Mesenchymal stem cell (in vitro differentiated cells and primary cell): ENCODE measurements at places on chromosomes 2 and 18.

- DNase-seq, result no peak
These were observed 48.6 kb downstream of the RNU4ATAC start for GRCh38 chr2:121579309-121579708.

DNA sequence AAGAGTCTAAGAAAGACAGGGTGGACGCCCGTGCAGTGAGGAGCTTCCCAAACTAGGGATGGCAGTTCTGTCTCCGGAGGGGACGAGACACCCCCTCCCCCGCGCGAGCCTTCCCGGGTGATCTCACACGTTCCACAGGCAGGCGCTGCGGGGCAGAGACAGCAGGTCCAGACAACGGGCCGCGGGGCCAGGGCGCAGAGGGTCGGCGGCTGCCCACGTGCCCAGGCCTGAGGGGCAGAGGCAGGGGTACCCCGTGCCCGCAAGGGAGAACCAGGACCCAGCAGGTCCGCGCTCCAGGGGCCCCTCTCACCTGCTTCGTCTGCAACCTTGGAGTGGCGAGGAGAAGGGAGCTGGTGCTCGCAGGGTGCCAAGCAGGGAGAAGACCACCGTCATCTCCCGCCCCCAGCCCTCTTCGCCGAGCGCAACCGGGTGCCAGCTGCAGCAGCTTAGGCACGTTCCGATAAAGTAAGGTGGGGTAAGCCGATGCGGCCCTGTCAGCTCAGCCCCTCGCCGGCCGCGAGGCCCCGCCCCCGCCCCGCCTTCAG is at the start of gene GPR155:
TSS of gene GPR155 (minus strand) at position 467 of the 545 bp plus-strand sequence. CDS start 5,073 bp downstream, outside the sequence.
- peak; percentile 69 for DNase-seq

DNA sequence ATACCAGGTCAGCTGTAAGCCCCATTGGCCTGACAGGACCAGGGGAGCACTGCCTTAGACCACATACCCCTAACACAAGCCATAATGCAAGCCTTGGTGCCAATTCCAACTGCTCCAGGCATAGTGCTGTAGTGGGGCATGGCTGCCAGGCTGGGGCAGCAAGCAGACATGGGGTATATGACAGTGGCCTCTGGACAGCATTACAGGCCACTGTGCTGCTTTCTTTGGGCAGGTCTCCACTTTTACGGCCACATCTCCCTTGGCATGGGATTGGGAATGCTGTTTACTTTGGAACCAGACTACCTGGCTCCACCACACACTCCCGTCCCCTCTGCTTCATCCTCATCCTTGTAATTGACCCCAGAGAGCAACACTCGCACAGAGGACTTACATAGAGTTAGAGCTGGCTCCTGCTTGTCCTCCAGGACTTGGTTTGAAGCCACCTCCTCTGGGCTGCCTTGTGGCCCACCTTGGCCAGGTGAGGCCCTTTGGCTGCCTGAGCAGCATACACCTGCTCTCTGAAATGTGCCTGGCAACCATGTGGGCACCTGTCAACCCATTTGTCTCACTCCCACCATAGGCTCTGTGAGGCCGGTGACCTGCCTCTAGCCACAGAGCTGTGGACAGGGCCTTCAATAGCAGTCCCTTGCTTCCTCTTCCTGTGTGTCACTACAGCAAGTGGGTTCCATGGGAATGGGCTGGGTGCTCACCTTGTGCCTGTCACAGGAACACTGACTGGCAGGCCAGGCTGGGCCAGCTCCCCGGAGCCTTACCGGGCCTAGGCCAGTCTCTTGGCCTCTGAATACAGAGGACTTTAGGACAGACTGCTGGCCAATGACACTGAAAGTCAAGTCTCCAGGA is 262.6 kb upstream of the HS6ST1 start:
- no peak for DNase-seq

DNA sequence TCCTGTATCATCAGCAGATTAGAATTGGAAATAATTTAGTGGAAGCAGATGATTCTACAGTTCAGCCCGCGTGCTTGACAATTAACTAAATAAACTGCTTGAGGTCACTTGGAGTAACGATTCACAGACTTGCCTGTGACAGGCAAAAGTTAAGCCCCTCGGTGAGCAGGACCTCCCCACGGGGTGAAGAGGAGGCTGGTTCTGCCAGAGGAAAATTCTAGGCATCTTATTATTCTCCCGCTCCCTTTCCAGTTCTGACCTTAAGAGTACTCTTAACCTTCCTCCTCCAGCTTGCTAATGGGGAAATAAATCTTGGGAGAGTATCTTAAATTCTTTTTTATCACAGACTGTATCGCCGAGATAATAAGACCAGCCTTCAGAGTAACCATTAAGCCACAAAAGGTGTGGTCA is 169.7 kb upstream of the SMAD2 start:
- no peak for DNase-seq

GRCh38 chr18:50832754-50833153 is 12.9 kb upstream of the MRO start:
- DNase-seq, result no peak

DNA sequence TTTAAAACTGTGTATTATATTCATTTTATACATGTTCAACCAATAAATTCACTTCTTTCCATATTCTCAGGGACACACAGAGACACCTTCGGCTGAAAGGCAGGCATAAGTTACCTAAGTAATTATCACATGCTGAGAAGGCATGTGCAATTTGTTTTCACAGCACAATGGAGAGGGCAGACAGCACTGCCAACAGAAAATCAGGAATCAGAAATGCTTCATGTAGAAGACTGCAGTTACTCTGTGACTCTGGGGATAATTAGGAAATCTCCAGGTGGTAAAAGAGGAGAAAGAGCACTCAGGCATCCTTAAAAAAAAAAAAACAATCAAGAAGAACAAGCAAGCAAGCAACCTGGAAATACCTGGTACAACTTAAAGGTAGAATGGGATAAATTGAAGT is 49.3 kb downstream of the DSEL start:
- no peak for DNase-seq

GRCh38 chr18:21387886-21388285 is 145.9 kb downstream of the GREB1L start:
- no peak for DNase-seq

GRCh38 chr2:160141912-160142311 is 58.2 kb downstream of the ITGB6 start:
- peak; percentile 9 for DNase-seq

- DNase-seq, result peak; percentile 90
These were observed 408.4 kb downstream of the HRH4 start for GRCh38 chr18:24868760-24869237.

- no peak for DNase-seq
These were observed 54.9 kb downstream of the LIPG start for GRCh38 chr18:49616618-49617328.

GRCh38 chr2:221708902-221709301 is 136.8 kb upstream of the EPHA4 start:
- DNase-seq, result no peak

- DNase-seq, result peak; percentile 44
These were observed 89.4 kb upstream of the MAP2 start for GRCh38 chr2:209334188-209335017.

GRCh38 chr2:7701791-7702190 is 784.6 kb downstream of the RNF144A start:
- DNase-seq, result no peak

- no peak for DNase-seq
These were observed 69.4 kb downstream of the TET3 start for GRCh38 chr2:74053959-74054715.

- peak; percentile 17 for DNase-seq
These were observed 373.3 kb downstream of the RBM43 start for GRCh38 chr2:150888337-150888736.

DNA sequence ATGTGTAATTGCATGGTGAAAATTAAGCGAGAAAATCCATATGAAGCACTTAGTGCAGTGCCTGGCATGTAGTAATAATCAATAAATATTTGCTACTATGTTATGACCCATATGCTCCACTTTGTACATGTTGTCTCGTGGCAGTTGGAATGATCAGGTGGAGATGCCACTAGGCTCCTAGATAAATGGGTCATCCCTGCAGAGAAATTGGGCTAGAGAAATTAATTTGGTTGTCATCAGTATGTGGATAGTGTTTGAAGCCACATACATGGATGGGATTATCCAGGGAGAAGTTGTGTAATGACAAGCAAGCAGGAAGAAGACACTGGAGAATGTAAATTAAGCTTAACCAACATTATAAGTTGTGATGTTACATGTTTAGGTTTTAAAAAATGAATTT is 33.0 kb downstream of the ACYP2 start:
- no peak for DNase-seq

DNA sequence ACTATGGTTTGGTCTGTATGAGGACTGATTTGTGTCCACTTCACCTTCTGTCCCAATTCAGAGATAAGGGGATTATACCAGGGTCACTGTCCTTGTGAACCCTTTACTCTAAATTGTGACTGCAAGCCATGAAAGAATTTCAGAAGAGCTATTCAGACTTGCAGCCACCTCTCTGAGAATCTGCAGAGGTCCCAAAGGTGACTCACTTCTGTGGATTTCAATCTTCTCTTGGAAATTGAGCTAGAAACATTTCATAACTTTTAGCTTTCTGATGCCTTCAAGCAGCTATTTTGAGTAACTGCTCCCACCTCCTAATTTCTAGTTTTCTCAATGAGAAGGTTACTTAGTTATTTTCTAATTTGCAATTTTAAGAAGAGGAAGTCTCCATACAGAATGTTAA is 1242.4 kb upstream of the ACVR2A start:
- peak; percentile 57 for DNase-seq

GRCh38 chr2:160901613-160902012 is 258.6 kb upstream of the TANK start:
- no peak for DNase-seq

- DNase-seq, result no peak
These were observed 40.1 kb upstream of the SOS1 start for GRCh38 chr2:39160982-39161381.

GRCh38 chr2:222722327-222722946 is 51.0 kb downstream of the MOGAT1 start:
- DNase-seq, result peak; percentile 53

- DNase-seq, result peak; percentile 3
These were observed 127.9 kb upstream of the NOL4 start for GRCh38 chr18:34352385-34353163.

GRCh38 chr18:56563568-56563967 is 74.8 kb downstream of the TXNL1 start:
- peak; percentile 3 for DNase-seq

DNA sequence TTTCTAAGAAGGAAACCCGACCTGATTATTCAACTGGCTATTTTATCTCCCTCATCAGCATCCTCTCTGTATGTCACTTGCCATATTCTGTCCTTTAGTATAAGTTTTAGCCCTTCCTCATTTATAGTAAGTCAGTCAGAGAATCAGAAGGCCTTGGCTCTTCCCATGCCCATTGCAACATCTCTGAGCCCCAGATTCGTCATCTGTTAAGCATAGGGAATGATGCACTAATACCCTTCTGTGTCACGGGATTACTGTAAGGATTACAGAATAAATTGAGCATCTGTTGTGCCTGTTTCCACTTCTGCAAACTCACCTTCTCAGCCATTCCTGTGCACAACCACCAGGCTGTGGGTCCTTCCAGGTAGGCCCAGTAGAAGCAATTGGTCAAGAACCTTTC is 258.1 kb upstream of the RAB12 start:
- no peak for DNase-seq

GRCh38 chr18:56977309-56977708 is 169.6 kb upstream of the BOD1L2 start:
- no peak for DNase-seq

- DNase-seq, result no peak
These were observed 87.1 kb downstream of the SS18 start for GRCh38 chr18:26003356-26003755.

DNA sequence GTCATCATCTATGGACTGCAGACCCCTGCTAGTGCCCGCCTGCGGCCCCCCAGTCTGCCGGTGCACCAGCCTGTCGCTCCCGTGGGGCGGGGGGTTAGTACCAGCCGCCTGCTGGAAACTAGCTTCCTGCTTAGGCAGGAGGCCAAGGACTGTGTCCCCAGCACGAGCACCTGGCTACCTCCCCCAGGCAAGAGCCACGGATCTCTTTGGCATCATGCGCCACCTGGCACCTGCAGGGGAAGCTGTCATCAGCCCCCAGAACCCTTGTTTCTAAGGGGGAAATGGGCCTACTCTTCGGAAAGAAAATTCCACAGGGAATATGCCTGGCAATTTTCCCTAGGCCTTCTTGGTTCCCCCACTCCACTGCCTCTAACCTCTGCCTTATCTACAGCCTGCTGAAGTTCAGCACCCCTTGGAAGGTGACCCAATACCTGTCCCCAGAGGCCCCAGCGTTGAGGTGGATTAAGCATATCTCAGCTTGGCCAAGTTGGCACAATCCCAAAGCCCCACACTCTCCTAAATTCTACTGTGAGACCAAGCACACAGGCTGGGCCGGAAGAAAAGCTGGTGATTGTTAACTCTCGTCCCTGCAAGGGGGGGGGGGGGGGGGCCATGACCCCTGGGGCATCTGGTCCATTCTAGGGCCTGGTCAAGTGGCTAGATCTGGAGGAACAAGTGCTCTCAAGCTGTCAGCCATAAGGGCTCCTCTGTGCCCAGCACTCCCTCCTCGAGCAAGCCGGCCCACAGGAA is 62.0 kb upstream of the POMC start:
- DNase-seq, result no peak

GRCh38 chr2:66497431-66498288 is 62.7 kb downstream of the MEIS1 start:
- no peak for DNase-seq

GRCh38 chr2:192327576-192327975 is 132.8 kb upstream of the TMEFF2 start:
- no peak for DNase-seq

DNA sequence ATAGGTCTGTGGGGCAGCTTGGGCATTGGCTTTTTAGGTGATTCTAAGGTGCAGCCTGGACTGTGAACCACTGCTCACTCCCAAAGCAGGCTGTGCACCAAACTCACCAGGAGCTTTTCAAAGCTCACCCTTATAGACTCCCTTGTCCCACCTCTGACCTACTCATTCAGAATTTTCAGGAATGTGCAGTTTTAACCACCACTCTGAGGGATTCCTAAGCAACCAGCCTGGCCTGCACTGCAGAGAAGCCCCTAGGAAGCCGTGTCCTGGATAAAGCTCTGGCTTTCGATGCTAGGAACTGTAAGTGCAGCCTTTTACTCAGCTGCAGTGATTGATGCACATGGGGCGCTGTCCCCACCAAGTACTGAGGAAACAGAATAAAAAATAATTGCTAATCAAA is 33.0 kb downstream of the MRO start:
- DNase-seq, result no peak

DNA sequence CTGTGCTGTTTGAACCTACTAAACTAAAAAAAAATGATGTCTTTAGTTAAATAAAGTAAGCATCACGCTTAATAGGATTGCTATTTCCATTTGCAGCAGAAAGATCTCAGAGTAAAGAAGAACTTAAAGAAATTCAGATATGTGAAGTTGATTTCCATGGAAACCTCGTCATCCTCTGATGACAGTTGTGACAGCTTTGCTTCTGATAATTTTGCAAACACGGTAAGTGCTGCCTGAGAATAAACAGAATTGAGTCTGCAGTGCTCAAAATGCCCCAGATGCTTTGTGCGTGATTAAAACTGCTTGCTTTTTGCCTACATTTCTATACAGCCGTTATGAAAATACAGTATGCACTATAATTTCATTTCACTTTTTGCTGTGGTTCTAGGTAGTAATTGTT is 3.9 kb downstream of the CDCA7 start:
- DNase-seq, result no peak
